Brain microvascular endothelial cell (primary cell): ENCODE measurements at places on chromosomes 2 and 18.

- no peak for DNase-seq
Observed at GRCh38 chr2:28282248-28282647, 110.4 kb upstream of the FOSL2 start.

DNA sequence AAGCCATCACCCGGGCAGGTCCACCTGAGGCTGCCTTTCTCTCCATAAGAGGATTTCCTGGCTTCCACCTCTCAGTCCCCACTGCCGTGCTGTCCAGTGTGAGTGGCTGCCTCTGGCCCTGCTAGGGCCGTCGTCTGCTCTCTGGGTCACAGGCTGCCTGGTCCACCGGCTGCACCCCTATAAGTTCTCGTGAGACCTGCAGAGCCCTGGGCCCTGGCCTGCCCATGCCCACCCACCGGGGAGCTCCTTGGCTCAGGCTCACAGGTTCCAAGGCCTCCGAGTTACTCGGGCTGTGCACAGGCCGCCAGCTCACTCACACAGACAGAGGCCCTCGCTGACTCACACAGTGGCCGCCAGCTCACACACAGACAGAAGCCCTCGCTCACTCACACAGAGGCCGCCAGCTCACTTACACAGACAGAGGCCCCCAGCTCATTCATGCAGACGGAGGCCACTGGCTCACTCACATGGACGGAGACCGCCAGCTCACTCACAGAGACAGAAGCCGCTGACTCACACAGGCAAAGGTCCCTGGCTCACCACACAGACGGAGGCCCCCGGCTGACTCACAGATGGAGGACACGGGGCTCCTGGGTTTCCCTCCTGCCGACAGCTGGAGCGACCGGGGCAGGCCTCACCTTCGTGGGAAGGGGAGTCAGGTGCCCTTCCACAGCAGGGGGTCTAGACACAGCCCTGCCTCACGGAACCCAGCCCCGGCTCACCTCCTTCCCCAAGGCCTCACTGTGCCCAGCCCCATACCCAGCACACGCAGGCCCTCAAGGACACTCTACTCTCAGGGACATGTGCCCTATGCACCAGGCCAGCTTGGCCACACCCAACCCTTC lies 334.1 kb upstream of the MYT1L start:
- DNase-seq: peak; percentile 54

- DNase-seq: no peak
Observed at GRCh38 chr2:214839464-214839863, 30.0 kb upstream of the BARD1 start.

- DNase-seq: peak; percentile 69
Observed at GRCh38 chr18:48623468-48624235, 84.8 kb downstream of the CTIF start.

DNA sequence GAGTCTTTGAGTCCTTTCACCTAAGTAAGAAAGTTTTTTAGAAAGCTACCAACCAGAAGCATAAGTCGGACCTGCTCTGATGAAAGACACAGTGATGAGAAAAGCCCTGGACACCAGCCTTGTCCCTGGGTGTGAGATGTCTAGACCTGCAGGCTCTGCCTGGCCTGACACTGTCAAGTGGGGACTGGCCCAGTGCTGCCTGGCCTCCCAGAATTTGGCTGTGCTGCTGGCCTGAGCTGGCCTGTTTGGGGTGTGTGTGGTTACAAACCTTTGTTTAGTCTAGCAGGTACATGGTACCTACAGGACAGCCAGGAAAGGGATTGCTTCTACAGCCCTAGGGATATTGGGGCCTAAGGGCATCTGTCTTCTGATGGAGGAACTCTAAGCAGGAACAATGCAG lies 48.3 kb downstream of the ASB1 start:
- DNase-seq: no peak

DNA sequence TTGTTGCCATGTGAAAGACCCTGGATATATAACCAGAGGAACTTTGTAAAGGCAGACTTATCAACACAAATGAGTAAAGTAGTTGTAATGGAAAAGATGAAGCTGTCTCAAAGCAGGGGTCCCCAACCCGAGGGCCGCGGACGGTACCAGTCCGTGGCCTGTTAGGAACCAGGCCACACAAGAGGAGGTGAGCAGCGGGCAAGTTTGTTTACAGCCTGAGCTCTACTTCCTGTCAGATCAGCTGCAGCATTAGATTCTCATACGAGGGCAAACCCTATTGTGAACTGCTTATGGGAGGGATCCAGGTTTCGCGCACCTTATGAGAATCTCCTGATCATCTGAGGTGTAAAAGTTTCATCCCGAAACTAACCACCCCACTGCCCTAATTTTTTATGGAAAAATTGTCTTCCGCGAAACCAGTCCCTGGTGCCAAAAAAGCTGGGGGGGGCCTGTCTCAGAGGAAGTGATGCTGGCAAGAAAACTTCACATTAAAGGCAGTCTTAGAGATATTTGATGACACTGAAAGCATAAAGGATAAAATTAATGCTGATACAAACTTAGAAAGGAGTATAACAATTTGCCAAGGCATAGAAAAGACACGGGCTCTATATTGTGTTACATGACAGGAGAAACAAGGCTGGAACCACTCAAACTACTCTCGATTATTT lies 57.5 kb upstream of the MSTN start:
- no peak for DNase-seq

GRCh38 chr2:217077831-217078407 lies 218.1 kb upstream of the TNP1 start:
- no peak for DNase-seq

GRCh38 chr2:65714866-65715265 lies 282.5 kb upstream of the SPRED2 start:
- no peak for DNase-seq

DNA sequence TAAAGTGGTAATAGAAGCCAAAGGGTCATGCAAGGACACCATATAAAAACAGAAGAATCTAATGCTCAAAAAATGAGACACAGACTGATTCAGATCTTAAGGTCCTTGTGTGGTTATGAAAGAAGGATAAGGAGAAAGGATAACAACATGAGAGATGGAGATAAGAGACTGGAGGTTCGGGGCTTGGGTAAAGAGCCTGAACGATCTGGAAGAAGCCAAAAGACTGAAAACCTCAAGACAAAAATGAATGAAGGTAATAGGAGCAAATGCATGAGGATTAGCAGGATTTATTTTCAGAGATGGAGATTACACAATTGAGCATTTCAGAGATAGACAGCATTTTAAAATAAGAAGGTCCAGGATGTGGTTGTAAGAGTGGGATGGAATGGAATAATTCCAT lies 26.1 kb downstream of the STK17B start:
- no peak for DNase-seq

GRCh38 chr18:67510831-67511230 lies 5.7 kb downstream of the DSEL start:
- no peak for DNase-seq

DNA sequence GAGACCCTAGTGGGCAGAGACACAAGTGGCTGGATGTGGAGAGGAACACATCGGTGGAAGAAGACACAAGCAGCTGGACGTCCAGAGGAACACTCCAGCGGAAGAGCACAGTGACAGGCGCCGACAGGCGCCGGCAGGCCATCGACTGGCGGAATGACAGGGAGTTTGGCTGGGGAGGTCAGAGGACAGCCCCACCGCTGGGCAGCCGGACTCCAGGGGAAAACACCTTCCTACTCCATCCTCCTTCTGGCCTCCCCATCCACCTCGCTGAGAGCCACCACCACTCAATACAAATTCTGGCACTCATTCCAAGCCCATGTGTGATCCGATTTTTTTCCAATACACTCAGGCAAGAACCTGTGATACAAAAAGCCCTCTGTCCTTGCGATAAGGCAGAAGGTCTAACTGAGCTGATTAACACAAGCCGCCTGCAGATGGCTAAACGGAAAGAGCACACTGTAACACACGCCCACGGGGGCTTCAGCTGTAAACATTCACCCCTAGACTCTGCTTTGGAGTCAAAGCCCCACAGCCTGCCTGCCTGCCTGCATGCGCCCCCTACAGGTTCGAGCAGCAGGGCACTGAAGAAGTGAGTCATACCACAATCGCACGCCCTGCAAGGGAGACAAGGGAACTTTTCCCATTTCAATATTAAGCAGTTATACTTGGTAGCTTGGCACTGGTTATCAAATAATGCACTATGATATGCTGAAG lies 50.2 kb upstream of the LRP1B start:
- peak; percentile 53 for DNase-seq

GRCh38 chr2:27182346-27182745 lies 29.5 kb upstream of the ATRAID start:
- DNase-seq: peak; percentile 43

DNA sequence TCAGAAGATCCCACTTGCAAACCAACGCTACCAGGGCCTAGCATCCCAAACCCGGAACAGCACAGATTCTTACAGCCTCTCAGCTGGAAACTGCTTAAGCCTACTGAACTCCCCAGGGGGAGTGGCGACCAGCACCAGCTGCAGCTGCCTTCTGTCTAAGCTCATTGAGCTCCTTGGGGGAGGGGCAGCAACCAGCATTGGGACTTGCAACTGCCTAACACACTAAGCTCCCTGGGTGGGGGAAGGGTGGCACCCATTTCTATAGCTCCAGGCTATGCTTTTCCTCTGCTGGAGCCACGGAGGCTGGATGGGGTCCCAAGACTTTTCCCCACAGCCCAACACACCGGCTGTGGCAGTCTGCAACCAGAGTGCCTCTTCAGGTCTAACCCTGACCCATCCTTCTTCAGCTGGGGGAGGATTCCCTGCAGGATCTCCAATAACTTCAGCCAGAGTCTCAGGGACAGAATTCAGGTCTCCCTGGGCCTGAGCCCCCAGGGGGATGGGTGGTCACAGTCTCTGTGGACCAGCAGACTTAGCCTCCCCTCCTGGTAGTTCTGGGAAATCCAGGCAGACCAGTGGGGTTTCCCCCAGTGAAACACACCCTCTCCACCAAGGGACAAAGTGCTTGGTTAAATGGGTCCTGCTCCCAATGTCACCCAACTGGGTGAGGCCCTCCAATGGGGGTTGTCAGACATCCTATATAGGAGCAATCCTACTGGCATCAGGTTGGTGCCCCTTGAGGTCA lies 45.9 kb upstream of the ITGA4 start:
- DNase-seq: no peak

GRCh38 chr2:33034784-33035183 lies 88.0 kb downstream of the LTBP1 start:
- DNase-seq: no peak

DNA sequence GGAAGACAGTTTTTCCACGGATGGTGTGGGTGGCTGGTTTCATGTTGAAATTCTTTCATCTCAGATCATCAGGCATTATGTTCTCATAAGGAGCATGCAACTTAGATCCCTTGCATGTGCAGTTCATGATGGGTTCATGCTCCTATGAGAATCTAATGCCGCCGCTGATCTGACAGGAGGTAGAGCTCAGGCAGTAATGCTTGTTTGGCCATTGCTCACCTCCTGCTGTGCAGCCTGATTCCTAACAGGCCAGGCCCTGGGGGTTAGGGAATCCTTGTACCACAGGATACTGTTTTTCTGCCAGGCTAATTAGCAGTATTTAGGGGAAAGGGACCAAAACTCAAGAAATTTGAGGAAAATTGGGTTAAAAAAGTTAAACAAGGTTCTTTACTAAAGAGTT lies 5.3 kb upstream of the LHCGR start:
- DNase-seq: no peak

DNA sequence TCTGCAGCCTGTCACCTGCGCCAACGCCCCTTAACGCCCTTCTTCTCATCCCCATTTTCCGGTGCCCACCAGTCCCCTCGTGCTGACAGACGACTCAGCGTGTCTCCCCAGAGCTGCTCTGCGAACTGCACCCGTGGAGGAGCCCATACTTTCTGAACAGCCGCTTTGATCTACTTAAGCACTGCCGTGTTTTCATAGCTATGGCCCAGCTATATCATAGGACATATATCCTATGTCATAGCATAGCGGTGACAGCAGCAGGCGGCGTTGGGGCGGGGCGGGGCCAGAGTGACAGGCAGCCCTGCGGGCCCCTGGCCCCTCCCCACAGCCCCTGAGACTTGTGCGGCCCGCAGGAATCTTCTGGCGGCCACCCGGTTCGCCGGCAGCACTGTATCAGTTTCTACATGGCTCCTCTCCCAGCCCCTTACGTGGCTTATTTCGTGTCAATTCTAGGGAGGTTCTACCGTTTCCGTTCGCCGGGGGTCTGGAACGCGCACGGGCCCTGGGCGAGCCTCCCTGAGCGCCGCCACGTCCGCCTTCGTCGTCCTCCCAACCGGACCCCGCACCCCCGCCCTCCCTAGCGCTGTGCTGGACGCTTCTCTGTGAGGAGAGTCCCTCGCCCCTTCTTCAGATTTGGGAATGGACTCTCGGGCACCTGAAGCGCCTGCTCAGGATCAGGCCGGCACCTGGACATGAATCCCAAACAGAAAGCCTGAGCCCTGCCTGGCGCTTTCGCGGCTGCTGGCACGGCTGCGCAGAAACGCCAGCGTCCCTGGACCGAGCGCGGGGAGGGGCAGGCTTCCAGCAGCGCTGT lies 35.4 kb downstream of the PTPN18 start:
- peak; percentile 57 for DNase-seq

GRCh38 chr2:220226076-220226475 lies 598.6 kb downstream of the SLC4A3 start:
- no peak for DNase-seq

DNA sequence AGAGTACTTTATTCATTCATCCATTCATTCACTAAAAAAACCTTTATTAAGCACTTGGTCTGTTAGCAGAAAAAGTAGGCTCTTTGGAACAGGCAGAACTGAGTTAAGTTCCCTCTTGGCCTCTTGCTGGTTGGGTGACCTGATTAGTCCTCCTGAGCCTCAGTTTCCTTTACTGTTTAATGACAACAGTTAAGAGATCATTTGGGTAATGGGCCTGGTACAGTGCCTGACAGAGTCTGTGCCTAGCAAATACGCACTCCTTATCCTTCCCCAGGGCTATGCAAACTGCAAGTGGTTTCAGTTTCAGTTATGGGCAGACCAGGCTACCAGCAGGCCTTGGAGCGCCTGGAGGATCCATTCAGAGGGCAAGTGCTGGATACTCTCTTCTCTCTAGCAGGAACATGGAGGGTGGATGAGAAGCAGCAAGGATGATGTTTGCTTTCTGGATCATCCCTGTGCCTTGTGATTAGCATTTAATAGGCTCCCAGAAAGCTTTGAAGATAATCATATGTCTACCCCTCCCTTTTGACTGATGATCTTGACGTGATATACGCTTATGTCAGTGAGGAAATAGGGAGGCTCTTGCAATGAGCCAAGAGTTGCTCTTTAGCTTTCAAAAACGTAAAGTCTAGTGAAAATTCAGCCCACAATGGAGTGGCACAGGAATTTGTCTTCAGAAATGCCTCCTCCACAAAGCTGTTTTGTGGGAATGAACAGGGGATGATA lies 12.4 kb upstream of the TAF1B start:
- DNase-seq: no peak

- no peak for DNase-seq
Observed at GRCh38 chr2:54107455-54107764, 8.0 kb upstream of the ACYP2 start.

GRCh38 chr2:231919341-231920035 lies 6.7 kb downstream of the NPPC start:
- no peak for DNase-seq

GRCh38 chr2:40725950-40726349 lies 274.1 kb upstream of the SLC8A1 start:
- DNase-seq: no peak

- DNase-seq: no peak
Observed at GRCh38 chr2:127739800-127740199, 38.5 kb downstream of the SFT2D3 start.

GRCh38 chr2:186459009-186459408 lies 27.1 kb upstream of the ZC3H15 start:
- DNase-seq: no peak
